Effector CD4-positive, alpha-beta T cell (primary cell): ENCODE measurements at places on chromosomes 4 and X.

DNA sequence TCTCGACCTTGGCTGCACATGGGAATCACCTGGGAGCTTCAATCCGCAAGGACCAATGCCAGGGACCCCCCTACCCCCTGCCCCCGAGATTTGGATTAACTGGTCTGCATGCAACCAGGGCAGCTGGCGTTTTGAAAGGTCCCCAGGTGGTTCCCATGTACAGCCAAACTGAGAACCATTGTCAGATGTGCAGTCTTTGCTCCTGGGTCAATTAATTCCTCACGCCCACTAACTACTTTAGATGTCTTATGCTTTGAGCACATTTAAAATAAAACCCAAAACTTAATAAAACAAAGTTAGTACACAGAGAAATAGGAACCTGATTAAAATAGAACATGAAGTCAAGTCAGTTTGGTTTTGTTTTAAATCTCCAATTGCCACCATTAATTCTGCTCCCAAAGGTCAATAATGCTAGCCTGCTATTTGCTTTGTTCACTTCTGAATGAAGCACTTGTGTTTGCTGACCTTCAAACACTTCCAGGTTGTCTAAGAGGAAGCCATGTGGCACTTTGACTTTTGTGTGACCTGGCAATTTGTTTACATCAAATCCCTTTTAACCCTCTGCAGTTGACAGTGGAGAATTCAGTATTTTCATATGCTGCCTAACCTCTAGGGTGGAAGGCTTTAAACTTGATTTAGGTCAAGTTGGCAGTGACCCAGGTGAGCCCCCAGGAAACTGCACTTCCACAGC, 27.2 kb upstream of the TMSB4X start:
- no peak for DNase-seq

DNA sequence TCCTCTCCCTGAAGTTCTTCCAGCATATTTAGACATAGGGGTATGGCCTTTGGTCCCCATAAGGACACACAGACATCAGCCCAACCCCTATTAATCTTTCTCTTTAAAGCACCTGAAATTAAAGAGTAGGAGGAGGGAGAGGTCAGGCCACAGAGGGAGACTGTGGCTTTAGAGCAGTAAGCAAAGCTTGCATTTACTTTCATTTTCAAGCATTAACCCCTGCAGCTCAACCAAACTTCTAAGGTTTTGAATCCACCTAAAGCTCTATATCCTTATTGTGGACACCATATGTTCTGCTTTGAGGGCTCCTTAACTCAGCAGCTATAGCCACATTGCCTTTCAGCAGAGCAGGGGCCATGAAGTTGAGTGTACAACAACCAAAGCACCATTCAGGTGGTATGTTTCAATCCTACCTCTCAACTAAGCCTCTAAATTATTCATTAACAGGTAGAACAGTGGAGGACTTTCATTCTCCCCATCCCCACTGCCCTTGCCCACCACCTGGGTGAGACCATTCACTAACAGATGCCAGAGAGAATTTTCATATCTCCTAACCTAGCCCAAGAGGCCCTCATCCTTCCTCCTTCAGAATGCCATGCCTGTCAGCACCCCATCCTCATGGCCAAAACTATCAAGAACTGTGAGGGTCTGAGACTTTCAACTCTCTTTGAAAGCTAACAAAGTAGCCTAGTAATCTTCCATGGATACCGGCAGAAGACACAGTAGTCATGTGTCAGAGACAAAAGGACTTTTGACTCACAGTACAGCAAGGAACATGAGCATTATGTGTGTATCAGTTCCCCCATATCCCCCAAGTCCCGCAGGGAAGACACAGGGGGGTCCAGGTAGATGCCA, 20.8 kb downstream of the LIN54 start:
- no peak for DNase-seq

DNA sequence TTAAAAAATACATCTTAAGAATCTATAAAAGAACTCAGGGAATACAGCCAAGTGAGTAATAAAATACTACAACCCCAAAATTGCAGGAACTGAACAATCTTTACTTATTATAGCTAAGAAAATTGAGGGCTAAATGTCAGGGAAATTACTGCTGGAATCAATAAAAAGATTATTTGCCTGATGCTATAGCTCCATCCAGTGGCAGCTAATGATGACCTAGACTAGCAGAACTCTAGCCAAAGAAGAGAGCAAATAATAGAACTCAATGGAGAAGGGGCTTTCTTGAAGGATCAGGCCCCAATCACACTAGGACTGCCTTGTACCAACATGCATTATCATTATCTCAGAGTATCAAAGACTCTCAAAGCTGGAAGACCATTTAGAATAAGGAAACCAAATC, 85.0 kb upstream of the FAM241A start:
- no peak for DNase-seq

- no peak for DNase-seq
Measured at GRCh38 chrX:48471504-48471903, 1.4 kb upstream of the SLC38A5 start.

- no peak for DNase-seq
Measured at GRCh38 chrX:70402721-70403120, 20.4 kb upstream of the GDPD2 start.

DNA sequence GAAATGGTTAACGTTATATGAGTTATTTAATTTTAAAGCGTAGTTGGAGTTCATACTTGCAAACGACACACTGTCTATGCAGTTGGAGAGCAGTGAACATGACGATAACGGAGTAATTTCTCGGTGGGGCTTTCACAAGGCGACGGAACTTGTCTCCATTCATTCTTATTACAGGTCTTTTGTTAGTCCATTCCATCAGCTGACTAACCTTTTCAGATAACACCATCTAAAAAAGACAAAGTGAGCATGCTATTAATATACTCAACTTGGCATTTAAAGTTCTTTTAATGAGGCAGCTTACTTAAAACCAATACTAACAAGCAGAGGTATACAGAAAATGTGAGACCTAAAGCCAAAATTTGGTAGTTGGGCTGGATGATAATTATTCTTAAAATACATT, 19.9 kb downstream of the MAGT1 start:
- no peak for DNase-seq

- no peak for DNase-seq
Measured at GRCh38 chr4:17619416-17620105, 5.1 kb downstream of the MED28 start.

- no peak for DNase-seq
Measured at GRCh38 chr4:76733068-76733771, 164.7 kb downstream of the SOWAHB start.

- DNase-seq = no peak
Measured at GRCh38 chrX:120287513-120288112, 23.6 kb downstream of the TMEM255A start.

DNA sequence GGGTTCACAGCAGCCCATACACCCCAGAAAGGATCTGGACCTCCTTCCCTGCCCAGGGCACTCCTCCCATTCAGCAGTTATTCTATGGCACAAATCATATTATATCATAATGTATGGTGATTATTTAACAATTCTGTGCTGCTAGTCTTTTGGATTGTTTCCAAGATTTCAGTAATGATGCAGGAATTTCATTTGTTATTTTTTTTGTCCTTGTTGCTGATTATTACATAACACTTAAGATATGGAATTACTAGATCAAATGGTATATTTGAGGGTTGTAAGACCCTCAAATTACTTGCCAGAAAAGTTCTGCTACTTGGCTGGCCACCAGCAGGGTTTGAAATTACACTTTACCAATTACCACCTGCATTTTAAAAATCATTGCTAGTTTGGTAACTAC, 36.4 kb downstream of the QDPR start:
- DNase-seq = no peak

- no peak for DNase-seq
Measured at GRCh38 chrX:77347572-77347971, 99.6 kb upstream of the FGF16 start.

DNA sequence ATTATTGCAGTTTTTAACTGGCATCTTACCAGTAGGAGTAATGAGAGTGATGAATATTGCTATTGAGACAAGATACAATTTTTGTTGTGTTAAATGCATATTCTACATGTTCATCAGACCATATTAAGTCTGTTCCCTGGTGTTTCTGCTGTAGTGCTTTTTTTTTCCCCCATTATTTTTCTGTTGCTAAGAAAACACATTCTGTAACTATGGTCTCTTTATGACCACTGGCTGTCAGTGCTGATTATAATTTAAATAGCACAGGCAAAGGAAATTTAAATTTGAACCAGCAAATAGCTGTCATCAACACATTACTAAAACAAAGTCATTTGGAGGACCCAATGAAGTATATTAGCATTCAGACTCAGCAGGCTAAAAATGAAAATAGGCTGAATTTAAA, 98.3 kb upstream of the ANKRD50 start:
- DNase-seq = no peak

- DNase-seq = no peak
Measured at GRCh38 chr4:85414972-85415371, 60.0 kb upstream of the ARHGAP24 start.
